ENCODE measurements at places on chromosomes 12 and 14.

- no peak for DNase-seq
Observed at GRCh38 chr12:101330631-101331030, 50.7 kb downstream of the UTP20 start.

GRCh38 chr14:65333943-65334687 lies 78.4 kb upstream of the FUT8 start:
- DNase-seq: no peak

- no peak for DNase-seq
Observed at GRCh38 chr14:36450550-36450949, 69.5 kb downstream of the NKX2-1 start.

DNA sequence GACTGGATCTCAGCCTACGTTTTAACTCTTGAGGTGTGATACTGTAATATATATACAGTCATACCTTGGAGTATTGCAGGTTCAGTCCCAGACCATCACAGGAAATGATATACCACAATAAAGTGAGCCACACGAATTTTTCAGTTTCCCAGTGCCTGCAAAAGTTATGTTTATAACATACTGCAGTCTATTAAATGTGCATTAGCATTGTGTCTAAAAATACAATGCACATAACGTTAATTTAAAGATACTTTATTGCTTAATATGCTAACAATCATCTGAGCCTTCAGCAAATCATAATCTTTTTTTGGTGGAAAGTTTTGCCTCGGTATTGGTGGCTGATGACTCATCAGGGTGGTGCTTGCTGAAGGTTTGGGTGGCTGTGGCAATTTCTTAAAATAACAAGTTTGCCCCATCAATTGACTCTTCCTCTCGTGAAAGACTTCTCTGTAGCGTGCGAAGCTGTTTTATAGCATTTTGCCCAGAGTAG lies 18.9 kb downstream of the PYROXD1 start:
- no peak for DNase-seq

- no peak for DNase-seq
Observed at GRCh38 chr12:93145086-93145485, 216.0 kb upstream of the EEA1 start.

DNA sequence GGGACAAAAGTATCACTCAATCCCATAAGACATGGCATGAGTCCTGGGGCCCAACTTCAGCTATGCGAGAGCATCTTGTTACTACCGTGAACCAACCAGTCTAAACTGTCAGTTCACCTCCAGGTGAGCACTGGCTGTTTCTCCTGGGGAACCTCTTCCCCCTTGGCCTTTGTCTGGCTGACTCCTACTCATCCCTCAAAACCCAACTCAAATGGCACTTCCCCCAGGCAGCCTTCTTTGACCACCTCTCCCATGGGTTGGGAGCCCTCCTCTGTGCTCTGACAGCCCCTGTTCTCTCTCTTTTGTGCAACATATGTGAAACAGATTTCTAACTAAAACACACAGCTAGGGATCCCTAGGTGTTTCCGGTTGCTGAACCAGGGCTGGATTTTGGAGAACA lies 37.7 kb downstream of the FOXN4 start:
- no peak for DNase-seq

DNA sequence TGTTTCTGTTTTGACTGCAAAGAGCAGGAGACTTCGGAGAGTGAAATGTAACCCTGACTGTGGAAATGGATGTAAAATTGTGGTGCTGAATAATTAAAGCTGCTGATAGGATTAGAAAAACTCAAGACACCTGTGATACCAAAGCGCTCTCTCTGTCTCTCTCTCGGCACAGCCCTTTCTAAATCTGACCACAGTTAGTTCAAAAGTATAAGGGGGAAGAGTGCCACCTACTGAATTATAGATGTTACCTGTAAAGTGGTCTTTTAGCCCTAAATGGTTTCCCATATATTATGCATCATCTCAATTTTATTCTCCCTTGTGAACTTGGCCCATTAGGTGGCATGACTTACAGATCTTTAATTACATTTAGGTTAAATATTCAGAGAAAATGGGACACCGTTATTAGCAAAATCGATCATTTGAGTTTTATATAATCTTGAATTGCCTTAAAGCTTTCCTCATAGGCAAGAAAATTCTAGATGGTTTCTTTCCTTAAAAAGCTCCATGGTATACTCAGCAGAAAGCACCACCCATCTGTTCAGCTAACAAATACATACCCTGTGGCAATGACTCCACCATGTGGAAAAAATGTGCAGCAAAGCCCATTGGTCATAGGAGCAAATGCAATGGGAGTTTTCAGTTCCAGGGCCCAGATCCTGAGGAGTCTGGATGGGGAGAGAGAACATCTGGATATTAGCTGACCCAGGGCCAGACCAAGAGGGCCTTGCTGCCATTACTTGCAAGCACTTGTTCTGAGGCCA lies 18.1 kb downstream of the RFC5 start:
- DNase-seq: no peak

- DNase-seq: no peak
Observed at GRCh38 chr12:103596981-103597380, 9.9 kb downstream of the STAB2 start.

- DNase-seq: no peak
Observed at GRCh38 chr12:124436366-124436765, 131.0 kb downstream of the NCOR2 start.

GRCh38 chr12:105083551-105084105 lies 630 bp downstream of the ALDH1L2 start:
- no peak for DNase-seq

DNA sequence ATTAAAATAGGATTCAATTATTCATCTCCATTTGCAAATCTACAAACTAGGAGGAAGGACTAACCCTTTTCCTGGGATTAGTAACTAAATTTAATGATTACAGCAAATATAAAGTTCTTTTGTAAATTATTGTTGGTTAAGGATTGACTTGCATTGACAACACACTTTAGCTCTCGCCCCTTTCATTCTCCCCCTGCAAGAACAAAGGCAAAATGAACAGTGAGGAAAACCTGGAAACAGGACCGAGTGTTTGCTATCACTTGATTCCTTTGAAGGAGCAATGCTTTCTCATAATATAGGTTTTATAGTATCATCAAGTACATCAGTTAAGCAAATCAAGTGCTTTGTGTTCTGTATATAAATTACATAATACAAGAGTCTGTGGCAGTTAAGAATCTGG lies 7.4 kb upstream of the COX16 start:
- no peak for DNase-seq

DNA sequence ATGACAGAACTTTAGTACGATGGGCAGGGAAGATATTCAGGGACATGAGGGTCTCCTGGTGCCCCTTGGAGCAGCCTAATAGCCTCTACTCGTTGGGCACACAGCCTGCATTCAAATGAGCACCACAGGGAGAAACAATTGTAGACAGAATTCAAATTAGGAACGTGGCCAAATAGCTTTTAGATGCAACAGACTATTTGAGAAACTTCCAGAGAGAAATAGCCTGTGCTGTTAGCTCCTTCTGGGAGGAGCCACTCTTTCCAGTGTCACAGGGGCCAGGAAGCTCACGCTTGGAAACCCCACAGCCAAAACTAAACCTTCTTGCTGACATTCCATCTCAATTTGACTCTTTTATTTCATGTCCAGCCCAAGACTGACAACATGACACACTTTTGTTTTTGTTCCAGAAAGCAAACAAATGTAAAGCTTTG lies 114.5 kb downstream of the RPAP3 start:
- DNase-seq: no peak

GRCh38 chr14:95770777-95771176 lies 56.9 kb upstream of the TCL1A start:
- DNase-seq: no peak

DNA sequence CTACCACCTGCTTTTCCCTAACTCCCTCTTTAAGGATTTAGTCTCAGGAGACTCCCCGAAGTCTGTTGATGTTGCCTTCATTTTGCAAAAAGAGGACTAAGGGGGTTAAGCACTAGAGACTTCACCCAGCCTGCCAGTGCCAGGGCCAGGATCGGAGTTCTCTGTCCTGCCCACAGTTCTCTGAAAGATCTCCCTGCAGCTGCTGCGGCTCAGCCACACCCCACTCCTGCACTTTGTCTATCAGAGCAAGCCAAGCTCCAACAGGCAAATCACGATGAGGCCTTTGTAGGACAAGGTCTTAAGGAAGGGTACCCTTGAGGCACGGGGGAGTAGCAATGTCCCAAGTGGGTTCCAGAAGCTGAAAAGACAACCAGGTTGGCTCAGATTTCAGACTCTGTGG lies 148.8 kb upstream of the EGLN3 start:
- no peak for DNase-seq

- DNase-seq: no peak
Observed at GRCh38 chr12:29709496-29710040, 74.2 kb downstream of the TMTC1 start.

GRCh38 chr12:8018666-8019581 lies 13.6 kb upstream of the FOXJ2 start:
- DNase-seq: no peak

DNA sequence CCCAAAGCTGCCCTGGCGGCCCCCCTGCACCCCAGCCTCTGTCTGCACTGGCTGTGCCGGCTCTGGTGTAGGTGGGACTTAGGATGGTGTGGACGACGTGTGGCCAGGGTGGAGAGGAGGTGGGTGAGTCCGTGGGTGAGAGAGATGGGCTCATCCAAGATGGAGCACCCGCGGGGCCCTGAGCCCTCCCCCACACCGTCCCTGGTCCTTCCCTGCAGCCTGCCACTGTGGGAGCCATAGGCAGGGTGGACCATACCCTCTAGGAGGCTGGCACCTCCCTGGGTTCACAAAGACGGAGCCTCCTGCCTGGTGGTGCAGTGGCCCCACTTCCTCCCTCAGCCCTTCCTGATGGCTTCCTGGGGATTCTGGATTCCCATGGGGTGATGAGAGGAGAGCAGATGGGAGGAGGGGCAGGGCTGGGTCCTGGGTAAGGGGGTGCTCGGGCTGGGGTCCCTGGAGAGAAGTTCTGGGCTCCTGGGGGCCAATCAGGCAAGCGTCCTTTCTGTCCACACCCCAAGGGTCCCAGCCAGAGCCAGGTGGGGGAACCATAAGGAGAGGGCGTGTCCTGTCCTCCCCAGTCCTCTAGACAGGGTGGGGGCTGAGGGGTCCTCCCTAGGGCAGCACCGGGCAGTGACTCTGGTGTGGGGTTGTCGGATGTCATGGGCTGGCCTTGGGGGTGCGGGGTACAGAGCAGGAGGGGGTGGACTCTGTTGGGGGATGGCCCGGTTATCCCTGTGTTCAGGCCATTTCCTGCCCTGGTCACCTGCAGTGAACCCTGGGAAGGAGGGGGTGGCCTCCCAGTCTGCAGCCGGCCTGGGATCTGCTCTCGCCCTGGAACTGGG lies 384.8 kb downstream of the TMEM121 start:
- no peak for DNase-seq

DNA sequence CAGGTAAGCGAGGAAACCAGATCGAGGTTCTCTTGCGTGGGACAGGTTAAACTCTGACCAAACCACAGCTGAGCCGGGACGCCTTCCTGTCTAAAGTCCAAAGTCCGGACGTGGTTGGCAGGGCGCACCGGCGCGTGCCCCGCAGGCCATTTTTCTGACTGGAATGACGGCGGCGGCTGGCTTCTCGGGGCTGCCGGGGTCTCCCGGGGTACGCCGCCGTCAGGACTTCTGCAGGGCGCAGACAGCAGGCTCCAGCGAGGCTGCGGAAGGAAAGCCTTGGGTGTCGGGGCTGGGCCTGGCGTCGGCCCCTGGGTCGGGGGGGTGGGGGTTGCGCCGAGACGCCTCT lies 32.8 kb downstream of the MIA2 start:
- DNase-seq: no peak

DNA sequence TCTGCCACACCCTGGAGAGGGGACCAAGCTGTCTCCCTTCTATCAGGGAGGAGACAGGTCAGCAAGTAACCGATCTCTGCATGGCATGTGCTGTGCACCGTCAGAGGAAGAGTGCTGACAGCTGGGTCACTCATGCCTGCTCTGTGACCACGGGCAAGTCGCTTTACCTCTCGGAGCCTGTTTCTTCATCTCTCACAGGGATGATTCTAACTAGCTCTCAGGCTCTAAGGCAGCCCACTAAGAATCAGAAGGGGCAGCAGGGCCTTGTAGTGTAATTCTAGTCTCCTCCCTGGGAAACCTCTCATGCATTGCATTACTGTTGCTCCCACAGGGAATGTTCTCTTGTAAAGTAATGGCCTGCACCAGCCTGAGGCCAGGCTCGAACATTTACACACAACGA lies 11.9 kb downstream of the CD9 start:
- DNase-seq: no peak

GRCh38 chr14:79573486-79573885 lies 637.8 kb downstream of the DIO2 start:
- DNase-seq: no peak

GRCh38 chr12:98743362-98743953 lies 98.4 kb downstream of the APAF1 start:
- DNase-seq: no peak

DNA sequence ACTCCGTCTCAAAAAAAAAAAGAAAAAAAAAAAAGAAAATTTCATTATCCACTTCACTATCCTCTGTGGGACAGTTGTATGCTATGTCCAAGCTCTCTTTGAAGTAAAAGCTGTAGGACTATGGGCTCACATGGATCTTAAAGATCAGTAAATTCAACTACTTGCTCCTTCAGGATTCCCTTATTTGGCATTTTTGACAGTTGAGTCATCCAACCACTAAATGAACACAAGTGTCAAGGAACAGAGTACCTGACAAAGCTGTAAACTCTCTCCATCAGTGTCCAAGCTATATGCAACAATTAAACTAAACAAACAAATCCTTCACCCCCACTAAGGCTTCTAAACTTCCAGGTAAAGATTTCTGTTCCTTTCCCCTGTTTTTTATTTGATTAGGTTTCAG lies 177.0 kb downstream of the CEP128 start:
- no peak for DNase-seq

- no peak for DNase-seq
Observed at GRCh38 chr12:13095266-13095995, 8.0 kb downstream of the GSG1 start.

GRCh38 chr12:68236421-68237059 lies 10.9 kb upstream of the IL26 start:
- peak; percentile 7 for DNase-seq

DNA sequence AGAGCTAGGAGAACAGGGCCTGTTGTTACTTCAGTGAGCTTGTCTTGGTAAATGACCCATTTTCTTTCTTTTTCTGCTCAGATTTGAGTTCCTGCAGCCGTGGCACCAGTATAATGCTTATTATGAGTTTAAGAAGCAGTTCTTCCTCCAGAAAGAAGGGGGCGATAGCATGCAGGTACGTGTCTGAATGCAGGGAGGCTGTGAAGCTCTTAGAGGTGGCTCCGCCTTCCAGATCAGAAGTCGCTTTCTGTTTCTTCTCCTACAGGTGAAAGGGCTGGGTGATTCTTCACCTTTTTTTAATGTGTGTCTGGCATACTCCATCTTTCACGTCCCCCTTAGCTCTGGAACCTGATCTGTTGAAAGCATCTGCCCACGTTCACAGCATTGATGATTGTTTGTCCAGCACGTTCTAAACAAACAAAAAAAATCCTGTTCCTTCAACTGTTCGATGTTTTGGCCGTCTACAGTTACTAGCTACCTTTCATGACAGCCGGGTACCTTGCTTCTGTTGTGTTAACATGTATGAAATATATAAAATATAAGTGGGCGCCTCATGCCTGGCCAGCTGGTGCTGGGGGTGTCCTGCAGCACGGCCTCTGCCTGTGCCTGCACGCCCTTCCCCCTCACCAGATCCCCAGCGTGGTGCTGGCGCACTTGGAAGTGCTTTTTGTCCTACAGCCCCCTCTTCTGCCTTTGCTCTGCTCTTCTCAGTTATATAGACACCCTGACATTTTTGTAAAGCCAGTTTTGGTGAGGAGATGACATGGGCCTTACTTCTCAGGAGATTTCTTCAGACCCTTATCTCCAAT lies 44.6 kb downstream of the SFSWAP start:
- DNase-seq: peak; percentile 13

GRCh38 chr14:67942080-67942710 lies 122.6 kb downstream of the RAD51B start:
- no peak for DNase-seq
